HS-27A (cell line): ENCODE measurements at places on chromosomes 5 and 9.

DNA sequence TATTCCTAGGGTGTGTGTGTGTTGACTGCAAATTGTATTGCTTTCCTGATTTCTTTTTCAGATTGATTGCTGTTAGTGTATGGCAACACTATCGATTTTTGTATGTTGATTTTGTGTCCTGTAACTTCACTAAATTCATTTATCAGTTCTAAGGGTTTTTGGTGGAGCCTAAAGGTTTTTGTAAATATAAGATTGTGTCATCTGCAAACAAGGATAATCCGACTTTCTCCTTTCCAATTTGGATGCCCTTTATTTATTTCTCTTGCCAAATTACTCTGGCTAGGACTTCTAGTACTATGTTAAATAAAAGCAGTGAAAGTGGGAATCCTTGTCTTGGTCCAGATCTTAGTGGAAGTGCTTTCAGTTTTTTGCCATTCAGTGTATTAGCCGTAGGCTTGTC, 340.9 kb upstream of the KLF4 start:
- no peak for DNase-seq

DNA sequence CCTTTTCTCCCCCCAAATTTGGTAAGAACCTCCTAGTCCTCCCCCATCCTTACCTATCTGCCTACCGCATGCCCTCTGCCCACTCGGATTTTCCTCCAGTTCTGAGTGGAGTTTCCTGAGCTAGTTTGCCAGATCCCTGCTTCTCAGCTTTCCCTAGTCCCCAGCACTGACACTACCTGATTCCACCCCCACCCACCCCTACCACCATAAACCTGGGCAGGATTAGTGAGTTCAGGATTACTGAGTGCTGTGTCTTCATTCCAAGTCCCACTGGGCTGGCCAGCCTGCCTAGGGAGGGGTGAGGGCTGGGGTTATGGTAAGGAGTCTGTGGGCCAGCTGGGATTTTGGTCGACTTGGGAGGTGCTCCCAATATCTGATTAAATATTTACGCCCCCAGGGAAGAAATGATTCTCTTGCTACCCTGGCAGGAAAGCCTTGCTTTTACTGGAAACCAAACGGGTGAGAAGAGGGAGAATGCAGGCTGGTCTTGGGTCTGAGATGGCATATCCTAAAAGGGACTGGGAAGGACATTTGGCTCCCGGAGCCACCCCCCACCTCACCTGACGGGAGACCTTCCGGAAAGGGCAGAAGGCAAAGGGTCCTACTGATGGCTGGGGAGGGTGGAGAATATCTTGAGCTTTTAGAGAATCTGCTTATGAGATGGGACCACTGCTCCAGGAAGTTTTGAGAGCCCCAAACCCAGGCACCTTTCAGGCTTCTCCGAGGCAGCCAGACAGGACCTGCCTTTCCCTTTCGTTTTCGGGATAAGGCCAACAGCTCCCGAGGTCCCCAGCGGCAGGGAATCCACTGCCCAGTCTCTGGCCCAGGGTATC, 3.7 kb downstream of the PITX1 start:
- DNase-seq, result no peak

- no peak for DNase-seq
Measured at GRCh38 chr5:124998520-124998919, 252.1 kb upstream of the ZNF608 start.

DNA sequence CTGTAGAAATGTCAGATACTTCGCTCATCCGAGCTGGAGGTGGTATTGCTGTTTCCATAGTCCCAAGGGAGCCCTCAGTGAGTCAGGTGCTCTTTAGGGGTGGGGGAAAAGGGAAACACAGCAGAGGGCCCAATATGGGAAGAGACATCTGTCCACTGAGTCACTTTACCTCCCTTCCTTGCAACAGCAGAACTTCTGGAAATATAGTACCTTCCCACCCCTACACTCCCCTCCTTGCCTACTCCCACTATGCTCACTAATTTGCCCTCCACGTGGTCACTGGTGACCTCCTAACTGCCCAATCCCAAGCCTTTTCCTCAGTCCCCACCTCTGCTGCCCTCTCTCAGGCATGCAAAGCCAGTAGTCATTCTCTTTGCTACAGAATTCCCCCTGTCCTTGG, 1.9 kb downstream of the HK3 start:
- DNase-seq, result no peak

DNA sequence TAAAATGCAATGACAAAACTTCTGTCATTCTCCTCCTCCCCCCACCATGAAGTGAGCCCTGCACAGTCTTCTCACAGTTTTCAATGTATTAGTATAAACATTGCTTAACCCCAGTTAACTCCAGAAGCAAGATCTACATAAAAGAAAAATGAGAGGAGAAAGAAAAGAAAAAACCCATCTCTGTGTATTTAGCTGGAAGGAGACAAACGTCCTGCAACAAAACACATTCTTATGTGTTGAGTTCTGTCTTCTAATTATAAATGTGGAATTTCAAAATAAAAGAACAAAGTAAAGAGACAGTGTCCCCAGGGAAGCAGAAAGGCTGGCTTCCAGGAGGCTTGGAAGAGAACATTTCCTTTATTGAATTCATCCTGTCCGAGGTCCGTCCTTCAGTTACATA, 491.9 kb upstream of the TUSC1 start:
- no peak for DNase-seq

GRCh38 chr5:43019291-43019613, 20.9 kb downstream of the ANXA2R start:
- DNase-seq, result no peak
